ENCODE measurements at places on chromosomes 7 and 10.

GRCh38 chr10:96586419-96587263, at the start of gene TM9SF3:
TSS of gene TM9SF3 (minus strand) at chr10:96587012. CDS start at chr10:96586835, 177 bp downstream.
- DNase-seq: peak; percentile 93

GRCh38 chr7:22378199-22378980, 21.4 kb upstream of the RAPGEF5 start:
- DNase-seq: no peak

- no peak for DNase-seq
These were observed 315.9 kb downstream of the SNX13 start for GRCh38 chr7:17624379-17624778.

- no peak for DNase-seq
These were observed 24.7 kb downstream of the ADCYAP1R1 start for GRCh38 chr7:31076641-31077310.

DNA sequence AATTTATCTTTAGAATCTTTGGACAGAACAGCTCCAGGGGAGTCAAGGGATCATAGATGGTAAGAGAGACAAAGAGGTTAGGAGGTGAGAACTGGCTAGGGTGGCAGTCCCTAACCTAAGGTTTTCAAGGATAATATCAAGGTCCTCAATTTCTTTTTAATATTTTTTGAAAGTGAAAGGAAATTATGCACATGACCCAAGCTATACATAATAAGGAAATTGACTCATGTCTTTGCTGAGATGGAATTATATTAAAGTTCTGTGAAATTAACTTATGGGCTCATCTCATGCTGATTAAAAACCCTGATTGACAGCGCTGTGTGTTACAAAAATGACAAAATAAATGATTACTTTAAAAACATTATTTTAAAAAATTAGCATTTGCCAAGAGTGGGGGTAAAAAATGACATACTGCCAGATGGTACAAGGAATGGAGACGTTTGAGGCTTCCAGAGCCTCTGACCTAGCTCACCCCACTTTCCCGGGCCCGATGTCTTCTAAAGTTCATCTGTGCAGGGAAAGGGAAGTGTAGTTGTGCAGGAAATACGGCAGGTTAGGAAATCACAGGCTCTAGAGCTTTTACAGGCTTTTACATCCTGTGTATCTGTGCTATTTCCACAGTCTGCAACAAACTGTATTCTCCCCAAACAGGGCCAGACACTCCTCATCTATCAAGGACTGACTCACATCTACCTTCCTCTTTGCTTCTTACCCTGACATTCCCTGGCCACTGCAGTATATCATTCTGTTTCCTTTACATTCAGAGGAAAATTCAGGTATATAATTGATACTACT, 185.6 kb upstream of the PRSS58 start:
- DNase-seq: no peak

Measured in stimulated activated CD4-positive, alpha-beta T cell treated with anti-CD3 and anti-CD28 coated beads, Interleukin-4, amount 100 ng/mL, for 24 hours (primary cell).